Activated naive CD8-positive, alpha-beta T cell treated with anti-CD3 and anti-CD28 coated beads, Interleukin-2, amount 50 U/mL, for 24 hours (primary cell): ENCODE measurements at places on chromosomes 4 and X.

GRCh38 chr4:151540728-151541388, 131.9 kb downstream of the FHIP1A start:
- H3K27ac ChIP-seq: no peak overlapping the region
- H3K27me3 ChIP-seq: peaks cover 8% of the 10 kb centered on the region
- H3K4me1 ChIP-seq: no peaks in the 10 kb centered on the region
- H3K4me3 ChIP-seq: no peak overlapping the region

DNA sequence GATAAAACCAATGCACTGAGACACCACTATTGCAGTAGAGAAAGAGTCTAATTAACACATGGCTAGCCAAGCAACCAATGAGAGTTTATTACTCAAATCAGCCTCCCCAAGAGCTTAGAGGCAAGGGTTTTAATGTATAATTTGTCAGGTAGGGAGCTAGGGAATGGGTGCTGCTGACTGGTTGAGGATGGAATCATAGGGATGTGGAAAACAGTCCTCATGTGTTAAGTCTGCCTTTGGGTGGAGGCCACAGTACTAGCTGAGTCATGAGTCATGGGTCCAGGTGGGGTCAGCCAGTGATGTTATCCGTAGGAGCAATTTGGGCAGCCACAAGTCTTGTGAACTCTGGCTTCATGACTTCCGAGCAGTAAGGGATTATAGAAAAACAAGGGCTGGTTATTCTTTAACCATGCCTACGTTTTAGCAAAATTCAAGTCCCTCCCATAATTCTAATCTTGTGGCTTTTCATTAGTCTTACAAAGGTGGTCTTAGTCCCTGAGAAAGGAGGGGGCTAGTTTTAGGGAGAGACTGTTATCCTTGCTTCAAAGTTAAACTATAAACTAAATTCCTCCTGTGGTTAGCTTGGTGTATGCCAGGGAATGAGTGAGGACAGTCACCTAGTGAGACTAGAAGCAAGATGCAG, 25.1 kb upstream of the PLAC8 start:
- DNase-seq: no peak
- no peak overlapping the region for H3K4me3 ChIP-seq
- H3K27ac ChIP-seq: peak overlapping the region; percentile 83

- no peak overlapping the region for H3K4me3 ChIP-seq
- no peaks in the 10 kb centered on the region for H3K4me1 ChIP-seq
- no peak overlapping the region for H3K27ac ChIP-seq
- no peaks in the 10 kb centered on the region for H3K36me3 ChIP-seq
- H3K27me3 ChIP-seq: peaks cover 2% of the 10 kb centered on the region
Observed at GRCh38 chrX:3250966-3251365, 95.5 kb downstream of the MXRA5 start.

GRCh38 chr4:2940267-2941137, 22.7 kb downstream of the NOP14 start:
- H3K36me3 ChIP-seq: peaks cover 82% of the 10 kb centered on the region
- H3K4me3 ChIP-seq: no peak overlapping the region
- peak overlapping the region; percentile 73 for H3K27ac ChIP-seq
- peaks cover 73% of the 10 kb centered on the region for H3K4me1 ChIP-seq
- H3K27me3 ChIP-seq: no peaks in the 10 kb centered on the region

GRCh38 chr4:56840559-56840958, 19.1 kb upstream of the SPINK2 start:
- H3K36me3 ChIP-seq: no peaks in the 10 kb centered on the region
- peaks cover 4% of the 10 kb centered on the region for H3K4me1 ChIP-seq
- DNase-seq: no peak
- H3K27me3 ChIP-seq: no peaks in the 10 kb centered on the region
- no peak overlapping the region for H3K4me3 ChIP-seq
